Activated naive CD8-positive, alpha-beta T cell treated with anti-CD3 and anti-CD28 coated beads for 36 hours (primary cell): ENCODE measurements at places on chromosomes 2 and 18. TPM values are rescaled to one million over a fixed set of nuclear protein-coding genes. Genes with fewer than 3 reads are reported as not detected.

GRCh38 chr2:97727296-97727695, 13.9 kb downstream of the ZAP70 start:
- peaks cover 64% of the 10 kb centered on the region for H3K4me1 ChIP-seq
- no peaks in the 10 kb centered on the region for H3K27me3 ChIP-seq
- DNase-seq = no peak
- H3K4me3 ChIP-seq = no peak overlapping the region

- H3K4me1 ChIP-seq = no peaks in the 10 kb centered on the region
- no peak for DNase-seq
- no peaks in the 10 kb centered on the region for H3K36me3 ChIP-seq
- H3K4me3 ChIP-seq = no peak overlapping the region
- no peak overlapping the region for H3K27ac ChIP-seq
Measured at GRCh38 chr2:16148632-16149348, 208.4 kb downstream of the MYCN start.

- DNase-seq = no peak
- H3K4me1 ChIP-seq = peaks cover 95% of the 10 kb centered on the region
- no peak overlapping the region for H3K4me3 ChIP-seq
- peaks cover 53% of the 10 kb centered on the region for H3K36me3 ChIP-seq
Measured at GRCh38 chr2:105764059-105764458, 19.3 kb downstream of the NCK2 start.

DNA sequence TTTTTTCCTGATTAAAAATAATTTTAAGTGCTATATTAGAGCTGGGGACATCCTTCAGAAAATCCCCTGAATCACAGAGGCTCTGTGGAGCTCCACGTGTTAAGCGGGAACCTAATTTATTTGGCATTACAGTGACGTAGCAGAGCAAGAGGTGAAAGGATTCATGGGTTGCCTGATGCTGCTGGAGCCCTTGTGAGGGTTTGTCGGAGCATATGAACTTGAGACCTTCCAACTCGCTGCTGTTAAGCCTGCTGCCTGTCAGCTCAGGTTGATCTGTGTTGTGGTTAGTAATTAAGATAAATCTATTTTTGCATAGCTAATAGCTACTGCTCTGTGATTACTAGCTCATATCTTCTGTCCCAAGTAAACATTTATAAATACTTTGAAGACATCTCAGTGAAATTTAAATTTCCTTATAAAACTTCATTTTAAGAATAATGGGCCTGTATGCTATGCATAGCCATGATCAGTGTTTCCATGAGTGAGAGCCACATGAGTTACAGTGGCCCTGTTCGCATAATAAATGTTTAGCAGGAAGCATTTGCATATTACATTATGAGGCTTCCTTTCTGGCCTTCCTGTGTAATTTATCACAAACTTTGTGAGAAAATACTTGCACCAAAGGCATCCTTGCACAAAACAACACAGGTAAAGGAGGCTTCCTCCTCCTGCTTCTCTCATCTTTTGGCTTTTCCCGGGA, 438.9 kb downstream of the PTPRM start:
- H3K27ac ChIP-seq = no peak overlapping the region
- no peak for DNase-seq
- no peaks in the 10 kb centered on the region for H3K4me1 ChIP-seq
- H3K4me3 ChIP-seq = no peak overlapping the region
- no peaks in the 10 kb centered on the region for H3K36me3 ChIP-seq

GRCh38 chr2:230246206-230246605, 20.7 kb downstream of the SP140 start:
- no peaks in the 10 kb centered on the region for H3K4me1 ChIP-seq
- no peaks in the 10 kb centered on the region for H3K27me3 ChIP-seq
- DNase-seq = no peak
- no peak overlapping the region for H3K4me3 ChIP-seq
- no peak overlapping the region for H3K27ac ChIP-seq

DNA sequence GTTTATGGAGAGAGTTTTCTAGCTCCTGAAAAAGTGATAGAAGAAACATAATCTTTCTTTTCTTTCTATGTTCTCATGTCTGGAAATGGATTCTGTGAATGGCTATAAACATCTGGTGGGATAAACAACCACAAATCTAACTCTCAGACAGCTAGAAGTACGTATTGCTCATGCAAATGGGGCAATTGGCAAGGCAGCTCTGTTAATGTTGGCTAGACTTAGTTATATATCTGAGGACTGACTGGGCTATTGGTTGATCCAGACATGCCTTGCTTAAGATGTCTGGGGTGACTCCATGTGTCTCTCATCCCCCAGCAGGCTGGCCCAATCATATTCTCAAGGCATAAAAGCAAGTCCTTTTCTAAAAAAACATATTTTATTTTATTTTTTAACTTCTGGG, 939.2 kb upstream of the NRXN1 start:
- H3K4me3 ChIP-seq = no peak overlapping the region
- no peak for DNase-seq
- H3K36me3 ChIP-seq = no peaks in the 10 kb centered on the region
- no peak overlapping the region for H3K27ac ChIP-seq

SLC16A14 gene
- 1.0 TPM for total RNA-seq

CD207 gene
- total RNA-seq = not detected

MRO gene
- not detected for total RNA-seq
